Lung microvascular endothelial cell (primary cell): ENCODE measurements at places on chromosomes 12 and 14. TPM values are rescaled to one million over a fixed set of nuclear protein-coding genes. Genes with fewer than 3 reads are reported as not detected.
A peak's percentile ranks its signal among the peaks of the same experiment; 100 is the strongest.

Gene ANKRD33
- total RNA-seq: 0.22 TPM in 1 of 2 replicates, not detected in the other

Gene CRACR2A
- total RNA-seq: 12.2 and 13.9 TPM in 2 replicates

Gene MYF6
- not detected in 2 replicates for total RNA-seq

Gene NDRG2
- 0.65 and 3.6 TPM in 2 replicates for total RNA-seq

Gene DLK1
- not detected in 2 replicates for total RNA-seq

Gene CD163
- under 0.01 TPM in 1 of 2 replicates, not detected in the other for total RNA-seq

Gene GALNT4
- 9.7 and 14.4 TPM in 2 replicates for total RNA-seq

Gene TRMT61A
- total RNA-seq: 3.1 and 5.4 TPM in 2 replicates

GRCh38 chr12:19826980-19827550 is 387.8 kb downstream of the AEBP2 start:
- DNase-seq: no peak

DNA sequence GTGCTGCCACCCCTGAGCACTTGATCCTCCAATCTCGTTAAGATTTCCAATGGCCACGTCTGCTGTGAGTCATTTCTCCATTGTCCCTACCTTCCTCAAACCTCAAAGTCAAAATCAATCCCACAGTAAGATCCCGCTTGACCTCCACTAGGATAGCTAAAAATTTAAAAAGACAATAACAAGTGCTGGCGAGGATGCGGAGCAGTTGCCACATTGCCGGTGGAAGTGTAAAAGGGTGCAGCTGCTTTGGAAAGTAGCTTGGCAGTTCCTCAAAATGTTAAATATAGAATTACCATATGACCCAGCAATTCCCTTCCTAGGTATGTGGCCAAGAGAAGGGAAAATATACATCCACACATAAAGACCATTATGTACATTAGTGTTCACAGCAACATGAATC is 9.5 kb upstream of the BCL7A start:
- no peak for DNase-seq

DNA sequence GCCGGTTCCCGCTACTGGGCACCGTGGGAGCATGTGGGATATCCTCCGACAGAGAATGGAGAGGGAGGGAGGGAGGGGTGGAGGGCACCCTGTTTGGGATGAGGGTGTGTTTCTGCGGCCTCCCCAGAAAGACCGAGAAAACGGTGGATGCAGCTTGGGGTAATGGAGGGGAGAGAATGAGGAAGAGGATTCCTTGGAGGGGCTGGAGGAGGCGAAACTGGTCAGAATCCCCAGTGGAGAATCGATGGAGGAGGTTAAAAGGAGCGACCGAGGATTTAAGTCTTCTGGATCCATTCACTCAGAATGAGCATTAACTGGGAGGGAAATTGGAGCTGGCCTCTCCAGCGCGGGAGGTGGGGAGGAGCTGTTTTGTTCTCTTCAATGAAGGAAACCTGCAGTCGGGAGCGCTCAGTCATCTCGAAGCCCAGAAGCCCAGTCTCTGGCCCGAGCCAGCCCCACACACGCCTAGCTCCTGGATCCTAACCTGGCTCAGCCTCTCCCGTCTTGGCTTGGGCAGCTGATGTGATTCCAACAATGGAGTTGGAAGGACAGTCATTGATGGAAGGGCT is 581 bp downstream of the ARG2 start:
- DNase-seq: peak; percentile 19

GRCh38 chr12:106027286-106027685 is 111.5 kb downstream of the NUAK1 start:
- peak; percentile 24 for DNase-seq

- peak; percentile 65 for DNase-seq
These were observed 73.9 kb downstream of the HSD17B6 start for GRCh38 chr12:56836800-56837663.

GRCh38 chr12:59075968-59076490 is 155.7 kb upstream of the LRIG3 start:
- DNase-seq: no peak

- DNase-seq: no peak
These were observed 422.9 kb upstream of the OR4E1 start for GRCh38 chr14:22096514-22096895.

- DNase-seq: no peak
These were observed 143.3 kb upstream of the BCL2L14 start for GRCh38 chr12:11927286-11927935.

- DNase-seq: no peak
These were observed 196.0 kb upstream of the EEA1 start for GRCh38 chr12:93125126-93125525.

DNA sequence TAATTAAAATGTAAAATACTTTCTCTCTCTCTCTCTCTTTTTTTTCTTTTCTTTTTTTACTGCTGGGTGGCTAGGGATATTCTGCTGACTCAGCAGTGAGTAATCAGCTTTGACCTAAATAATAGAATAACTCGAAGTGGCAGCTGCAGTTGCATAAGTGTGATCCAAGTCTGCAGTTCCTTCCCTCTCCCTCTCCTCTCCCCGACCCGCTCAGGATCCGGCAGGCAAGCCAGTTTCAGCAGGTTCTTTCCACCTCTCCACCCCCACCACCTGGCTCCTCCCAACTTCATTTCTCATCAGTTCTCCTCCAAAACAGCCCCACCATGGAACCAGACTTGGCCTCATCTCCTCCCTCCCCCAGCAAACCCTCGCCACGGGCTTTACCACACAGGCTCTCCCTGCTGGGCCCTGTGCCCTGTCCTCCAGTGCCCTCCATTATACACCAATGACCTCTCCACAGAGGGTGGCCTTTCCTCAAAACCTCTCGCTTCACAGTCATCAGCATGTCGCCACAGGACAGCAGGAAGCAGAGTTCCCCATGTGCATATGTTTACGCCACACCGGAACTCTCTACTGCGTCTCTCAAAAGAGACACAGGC is 22.4 kb downstream of the SLC7A8 start:
- DNase-seq: no peak

- peak; percentile 50 for DNase-seq
These were observed 430.3 kb upstream of the PDE3A start for GRCh38 chr12:19938031-19938430.

DNA sequence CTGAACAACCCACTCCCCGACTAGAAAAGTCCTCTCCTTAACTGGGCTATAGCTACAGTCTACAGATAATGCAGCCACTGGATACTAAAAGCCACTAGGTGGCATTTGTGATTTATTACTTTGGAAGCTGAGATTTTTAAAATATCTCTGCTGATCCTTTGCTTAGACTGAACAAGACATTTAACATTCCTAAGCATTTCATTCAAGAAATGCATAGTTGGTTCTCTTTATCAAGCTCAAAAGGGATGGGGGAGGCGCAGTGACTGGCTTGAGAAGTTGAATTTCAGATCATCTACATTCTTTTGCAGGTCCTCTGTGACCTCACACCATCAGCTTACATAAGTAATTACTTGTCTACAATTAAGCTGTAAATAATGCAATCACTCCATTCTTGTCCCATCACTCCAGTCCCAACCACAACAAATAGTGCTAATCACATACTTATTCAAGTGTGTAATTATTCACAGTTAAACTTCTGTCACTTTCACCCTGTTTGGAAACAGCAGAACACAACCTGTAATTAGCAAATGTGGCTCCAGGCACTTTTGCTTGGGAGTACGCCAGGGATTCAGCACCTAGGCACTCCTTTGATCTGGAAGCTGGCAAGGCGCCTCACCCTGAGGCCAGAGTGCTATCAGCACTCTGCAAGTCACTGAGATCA is 203.6 kb downstream of the NOVA1 start:
- no peak for DNase-seq

DNA sequence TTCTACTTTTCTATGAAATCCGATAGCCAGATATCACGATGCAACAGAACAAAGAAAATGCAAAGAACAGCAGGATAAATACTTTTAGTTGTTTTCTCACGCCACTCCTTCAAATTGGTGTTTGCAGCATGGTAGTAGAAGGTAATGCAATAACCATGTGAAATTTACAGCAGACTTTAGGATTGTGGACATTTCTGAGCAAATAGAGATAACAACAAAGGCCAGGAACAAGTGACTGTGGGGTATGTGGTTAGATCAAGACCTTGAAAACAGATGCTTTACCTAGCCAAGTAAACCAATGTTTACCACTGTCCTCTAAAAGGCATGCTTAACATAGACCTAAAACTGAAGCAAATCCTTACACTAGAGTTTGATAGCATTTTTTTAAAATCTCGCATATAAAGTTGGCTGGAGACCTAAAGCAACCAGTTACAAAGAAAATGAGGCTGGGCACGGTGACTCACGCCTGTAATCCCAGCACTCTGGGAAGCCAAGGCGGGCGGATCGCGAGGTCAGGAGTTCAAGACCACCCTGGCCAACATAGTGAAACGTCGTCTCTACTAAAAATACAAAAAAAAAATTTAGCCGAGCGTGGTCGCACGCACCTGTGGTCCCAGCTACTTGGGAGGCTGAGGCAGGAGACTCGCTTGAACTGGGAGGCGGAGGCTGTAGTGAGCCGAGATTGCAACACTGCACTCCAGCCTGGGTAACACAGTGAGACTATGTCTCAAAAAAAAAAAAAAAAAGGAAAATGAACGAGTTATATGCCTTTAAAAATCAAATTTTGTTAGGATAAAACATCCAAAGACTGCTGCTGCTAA is 123.2 kb upstream of the FOXN3 start:
- no peak for DNase-seq

- DNase-seq: peak; percentile 20
These were observed 86.5 kb upstream of the CDKN3 start for GRCh38 chr14:54310151-54310850.

DNA sequence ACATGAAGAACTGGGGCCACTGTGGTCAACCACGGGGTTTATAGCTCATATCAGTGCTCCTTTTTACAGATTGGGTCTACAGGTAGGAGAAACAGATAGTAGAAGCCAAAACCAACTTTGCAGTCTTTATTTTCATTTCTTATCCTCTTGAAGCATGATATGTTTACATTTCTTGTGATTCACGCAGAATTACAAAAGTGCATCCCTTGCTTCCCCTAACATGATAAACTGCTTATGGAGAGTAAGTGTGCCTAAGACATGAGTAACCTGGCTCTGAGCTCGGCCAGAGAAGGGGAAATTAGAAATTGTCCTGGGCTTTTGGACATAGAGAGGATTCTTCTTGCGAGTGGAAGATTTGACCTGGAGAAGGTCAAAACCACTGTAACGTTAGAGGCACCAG is 18.4 kb downstream of the PWP1 start:
- DNase-seq: no peak

GRCh38 chr14:69906201-69906600 is 27.0 kb downstream of the SMOC1 start:
- DNase-seq: no peak

- no peak for DNase-seq
These were observed 17.2 kb downstream of the TRPV4 start for GRCh38 chr12:109815757-109816617.

- DNase-seq: no peak
These were observed 12.1 kb upstream of the PNMA1 start for GRCh38 chr14:73726025-73726961.

- peak; percentile 34 for DNase-seq
These were observed 187.9 kb downstream of the EPS8 start for GRCh38 chr12:15601210-15601800.

GRCh38 chr14:93019970-93020369 is 95.8 kb downstream of the ITPK1 start:
- DNase-seq: no peak

GRCh38 chr12:96701856-96702255 is 205.2 kb upstream of the NEDD1 start:
- no peak for DNase-seq
